ENCODE measurements at places on chromosomes 12 and 14.

- DNase-seq, result no peak
Measured at GRCh38 chr14:19974844-19975243, 547 bp upstream of the OR4K15 start.

GRCh38 chr12:80627782-80628181 is 79.7 kb upstream of the MYF6 start:
- no peak for DNase-seq

DNA sequence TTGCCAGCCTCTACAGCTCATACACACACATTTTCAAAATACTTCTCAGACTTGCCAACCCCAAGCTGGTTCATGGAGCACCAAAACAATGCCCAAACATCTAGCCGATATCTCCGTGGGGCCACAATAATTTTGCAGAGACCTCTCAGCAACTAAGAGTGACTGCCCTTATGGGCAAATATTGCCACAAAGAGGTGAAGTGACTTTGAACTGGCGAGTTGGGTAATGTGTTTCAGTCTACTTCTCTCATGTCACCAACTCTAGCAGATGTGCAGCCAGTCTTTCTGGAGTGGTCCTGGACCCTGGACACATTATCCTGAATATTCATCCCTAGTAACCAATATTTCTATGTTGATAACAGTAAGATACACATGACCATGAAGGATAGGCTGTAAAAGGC is 290.3 kb downstream of the EMP1 start:
- no peak for DNase-seq

DNA sequence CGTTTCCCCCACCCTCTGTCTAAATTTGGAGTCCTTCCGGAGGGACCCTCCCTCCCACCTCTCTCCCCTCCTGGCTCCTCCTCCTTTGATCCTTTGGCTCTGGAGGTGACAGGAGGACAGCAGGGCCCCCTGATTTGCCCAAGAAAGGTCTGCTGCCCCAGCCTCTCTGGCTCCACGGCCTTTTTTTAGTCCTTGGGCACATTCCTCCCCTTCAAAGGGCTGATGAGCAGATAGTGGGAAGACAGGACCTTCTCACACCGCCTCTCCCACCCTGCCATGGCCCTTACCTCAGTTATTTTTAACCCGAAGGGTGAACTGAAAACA is 196 bp upstream of the MYH6 start:
- no peak for DNase-seq

DNA sequence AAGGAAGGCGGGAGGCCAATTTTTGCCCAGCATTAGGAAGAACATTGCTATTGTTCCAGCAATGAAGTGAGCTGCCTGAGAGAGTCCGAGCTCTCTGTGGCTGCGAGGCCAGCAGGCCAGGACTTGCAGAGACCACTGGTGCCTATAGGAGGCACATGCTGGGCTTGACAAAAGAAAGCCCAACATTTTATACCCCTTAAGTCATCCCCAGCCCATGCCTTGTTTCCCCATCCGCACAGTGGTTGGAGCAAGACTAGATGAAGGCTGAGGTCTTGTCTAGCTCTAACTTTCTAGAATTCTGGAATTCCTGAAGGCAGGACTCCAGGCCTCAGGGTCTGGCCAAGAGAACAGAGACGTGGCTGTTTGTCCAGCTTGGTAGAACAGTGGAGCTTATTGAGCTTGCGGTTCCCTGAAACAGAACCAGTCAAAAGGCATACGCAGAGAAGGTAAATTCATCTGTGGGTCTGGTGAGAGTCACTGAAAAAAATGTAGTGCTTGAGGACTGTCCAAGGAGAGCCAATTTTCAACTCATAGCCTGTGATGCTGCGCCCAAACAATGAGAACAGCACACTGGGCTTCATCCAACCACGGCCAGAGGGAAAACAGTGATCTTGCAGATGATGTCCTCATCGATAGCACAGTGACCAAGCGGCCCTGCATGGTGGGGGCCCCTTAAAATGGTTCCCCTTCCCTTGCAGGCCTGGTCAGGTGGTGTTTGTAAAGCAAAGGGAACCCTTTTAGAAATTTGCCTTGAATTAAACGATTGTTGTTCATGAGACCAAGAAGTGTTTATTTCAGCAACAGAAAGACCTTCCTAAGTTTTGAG is 27.1 kb upstream of the COL2A1 start:
- DNase-seq, result no peak

DNA sequence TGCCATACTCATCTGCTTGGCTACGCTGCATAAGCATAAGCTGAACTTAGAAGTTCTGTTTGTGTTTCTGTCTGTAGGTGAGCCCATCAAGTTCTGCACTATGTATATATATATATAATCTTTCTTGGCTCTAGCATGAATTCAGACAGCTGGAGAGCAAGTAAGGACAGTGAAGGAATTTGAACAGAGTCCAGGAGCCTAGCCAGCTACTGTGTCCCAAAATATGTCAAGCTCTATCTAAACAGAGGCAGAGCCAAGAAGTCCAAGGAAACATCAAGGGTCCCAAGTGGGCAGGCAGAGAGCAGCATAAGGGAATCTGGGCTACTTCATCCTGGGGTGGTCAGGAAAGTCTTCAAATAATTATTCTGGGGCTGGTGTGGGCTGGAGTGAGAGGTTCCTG is 118.5 kb upstream of the NPAS3 start:
- no peak for DNase-seq

Measured in HEK293T (cell line).